Stimulated activated CD4-positive, alpha-beta T cell treated with anti-CD3 and anti-CD28 coated beads, Interleukin-2, amount 100 ng/mL, for 48 hours (primary cell): ENCODE measurements at places on chromosomes 16 and 17.

GRCh38 chr17:55462711-55463110 is 41.1 kb upstream of the MMD start:
- no peak for DNase-seq

GRCh38 chr17:50297407-50297865 is 23.2 kb downstream of the TMEM92 start:
- peak; percentile 87 for DNase-seq

DNA sequence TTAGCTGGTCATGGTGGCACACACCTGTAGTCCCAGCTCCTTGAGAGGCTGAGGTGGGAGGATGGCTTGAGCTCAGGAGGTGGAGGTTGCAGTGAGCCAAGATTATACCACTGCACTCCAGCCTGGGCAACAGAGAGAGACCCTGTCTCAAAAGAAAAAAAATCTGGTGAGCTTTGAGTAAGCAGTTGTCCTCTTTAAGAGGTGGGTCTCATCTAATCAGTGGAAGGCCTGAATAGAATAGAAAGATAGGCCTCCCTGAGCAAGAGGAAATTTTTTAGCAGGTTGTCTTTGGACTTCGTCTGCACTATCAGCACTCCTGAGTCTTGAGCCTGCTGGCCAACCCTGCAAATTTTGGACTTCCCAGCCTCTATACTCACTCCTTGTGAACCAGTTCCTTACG is 266.0 kb upstream of the ZFHX3 start:
- DNase-seq, result no peak

- DNase-seq, result no peak
These were observed 5.9 kb downstream of the PHAF1 start for GRCh38 chr16:67115639-67116038.

DNA sequence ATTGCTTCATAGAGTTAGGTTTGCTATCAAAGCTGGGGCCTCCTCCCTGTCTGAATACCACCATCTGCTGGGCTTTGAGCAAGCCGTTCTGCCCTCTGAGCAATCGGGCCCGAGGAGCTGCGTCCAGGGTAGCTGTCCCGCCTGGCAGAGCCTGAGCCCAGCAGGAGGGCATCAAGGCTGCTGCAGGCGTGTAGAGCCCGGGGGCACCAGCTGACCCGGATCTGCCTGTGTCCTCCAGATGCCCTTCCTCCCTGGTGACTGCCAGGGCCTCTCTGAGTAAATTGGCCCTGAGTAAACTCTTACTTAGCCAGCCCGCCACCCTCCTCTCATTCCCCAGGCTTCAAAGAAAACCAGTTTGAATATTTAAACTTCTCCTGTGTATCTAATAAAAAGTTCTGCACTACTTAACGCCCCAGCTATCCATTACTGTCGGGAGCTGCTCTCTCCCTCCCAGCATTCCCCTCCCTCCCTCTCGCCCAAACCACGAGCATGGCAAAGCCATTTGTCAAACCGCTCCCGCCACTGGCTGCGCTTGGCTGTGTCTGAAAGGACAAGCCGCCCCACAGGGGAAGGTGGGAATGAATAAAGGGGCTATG is 16.4 kb downstream of the CDK5RAP3 start:
- DNase-seq, result no peak

GRCh38 chr16:89361751-89362539 is 128.4 kb downstream of the ANKRD11 start:
- DNase-seq, result no peak

DNA sequence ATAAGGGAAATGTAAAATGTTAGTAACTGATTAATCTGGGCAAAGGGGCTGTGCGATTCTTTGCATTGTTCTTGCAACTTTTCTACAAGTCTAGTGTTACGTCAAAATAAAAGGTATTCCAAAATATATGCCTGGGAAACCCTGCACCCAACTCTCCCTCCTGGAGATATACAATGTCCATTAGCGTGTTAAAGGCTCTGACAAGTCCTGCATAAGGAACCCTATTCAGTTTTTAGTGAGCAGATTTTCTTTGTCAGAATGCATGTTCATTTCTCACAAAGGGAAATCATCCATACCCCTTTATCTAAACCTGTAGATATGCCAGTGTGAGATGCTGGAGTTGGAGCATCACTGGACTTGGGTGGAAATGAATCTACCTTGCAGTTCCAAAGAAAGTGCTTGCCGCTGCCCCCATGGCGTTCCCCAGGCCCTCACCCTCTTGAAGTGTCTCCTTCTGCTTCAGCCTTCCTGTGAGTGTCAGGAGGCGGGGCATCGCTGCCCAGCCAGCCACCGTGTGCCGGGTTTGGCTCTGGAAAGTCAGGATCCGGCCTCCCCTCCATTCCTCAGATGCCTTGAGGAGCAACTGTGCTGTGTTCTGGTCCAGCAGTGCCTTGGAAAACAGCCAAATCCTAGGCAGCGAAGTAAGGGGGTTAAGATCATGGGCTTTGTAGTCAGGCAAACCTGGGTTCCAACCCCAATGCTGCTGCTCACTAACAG is 85.5 kb downstream of the RMI2 start:
- DNase-seq, result no peak

GRCh38 chr17:62910277-62910676 is 55.8 kb upstream of the TANC2 start:
- DNase-seq, result no peak

GRCh38 chr16:15830832-15831451 is 25.9 kb downstream of the MYH11 start:
- no peak for DNase-seq

GRCh38 chr16:20084624-20085226 is 11.0 kb upstream of the GPR139 start:
- DNase-seq, result no peak

DNA sequence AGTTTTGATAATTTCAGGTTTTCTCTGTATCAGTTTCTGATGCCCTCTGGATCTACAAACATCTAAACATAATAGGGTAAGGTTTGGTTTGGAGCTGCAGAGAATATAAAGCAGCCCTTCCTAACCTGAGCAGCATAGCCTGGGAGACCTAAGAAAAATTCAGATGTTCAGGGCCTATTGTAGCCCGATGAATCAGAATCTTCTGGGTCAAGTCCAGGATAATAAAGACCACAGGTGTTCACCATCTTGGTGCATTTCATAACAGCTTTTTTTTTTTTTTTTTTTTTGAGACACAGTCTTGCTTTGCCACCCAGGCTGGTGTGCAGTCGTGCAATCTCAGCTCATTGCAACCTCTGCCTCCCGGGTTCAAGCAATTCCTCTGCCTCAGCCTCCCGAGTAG is 19.7 kb upstream of the ARHGAP17 start:
- DNase-seq, result no peak

GRCh38 chr16:82149536-82149935 is 20.5 kb downstream of the MPHOSPH6 start:
- DNase-seq, result no peak

GRCh38 chr17:34099859-34100515 is 155.1 kb upstream of the CCL2 start:
- no peak for DNase-seq

GRCh38 chr16:67541391-67542263 is 13.0 kb downstream of the RIPOR1 start:
- DNase-seq, result no peak

DNA sequence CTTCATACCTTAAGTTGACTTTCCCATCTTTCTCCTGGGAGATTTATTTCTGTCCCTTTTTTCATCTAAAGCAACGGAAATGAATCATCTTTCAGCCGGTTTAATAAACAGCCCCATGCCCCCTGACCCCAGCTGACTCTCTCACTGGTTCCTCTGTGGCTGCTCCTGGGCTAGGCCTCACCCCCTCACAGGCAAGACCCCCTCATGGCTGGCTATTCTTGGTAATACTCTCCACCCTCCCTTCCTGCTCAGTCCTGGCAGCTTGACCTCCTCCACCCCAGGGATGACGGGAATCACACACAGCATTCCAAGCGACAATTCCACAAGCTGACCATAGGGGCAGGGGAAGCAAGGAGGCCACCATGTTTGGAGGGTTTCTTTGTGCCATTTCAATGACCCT is 1.5 kb upstream of the ADAP2 start:
- DNase-seq, result no peak

DNA sequence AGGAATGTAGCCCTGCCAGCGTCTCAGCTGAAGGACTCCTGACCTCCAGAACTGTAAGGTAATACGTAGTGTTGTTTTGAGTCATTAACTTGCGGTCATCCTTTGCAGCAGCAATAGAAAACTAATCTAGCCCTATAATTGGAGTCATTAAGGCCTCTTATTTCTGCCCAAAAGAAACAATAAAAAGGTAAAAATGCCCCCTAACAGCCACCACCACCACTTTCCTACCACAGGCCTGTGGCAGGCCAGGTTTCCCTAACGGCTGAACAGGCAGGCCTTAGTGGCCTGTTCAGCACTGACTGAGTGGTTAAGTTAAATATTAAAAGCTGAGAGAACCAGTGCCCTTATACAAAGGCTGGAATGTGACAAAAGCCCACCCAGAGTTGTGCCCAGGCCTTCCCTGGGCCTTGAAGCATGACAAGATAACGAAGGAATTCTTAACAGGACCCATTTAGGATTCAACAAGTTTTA is 286.5 kb upstream of the ERCC4 start:
- DNase-seq, result no peak

- DNase-seq, result no peak
These were observed 1406.0 kb upstream of the CDH8 start for GRCh38 chr16:63442246-63442645.

DNA sequence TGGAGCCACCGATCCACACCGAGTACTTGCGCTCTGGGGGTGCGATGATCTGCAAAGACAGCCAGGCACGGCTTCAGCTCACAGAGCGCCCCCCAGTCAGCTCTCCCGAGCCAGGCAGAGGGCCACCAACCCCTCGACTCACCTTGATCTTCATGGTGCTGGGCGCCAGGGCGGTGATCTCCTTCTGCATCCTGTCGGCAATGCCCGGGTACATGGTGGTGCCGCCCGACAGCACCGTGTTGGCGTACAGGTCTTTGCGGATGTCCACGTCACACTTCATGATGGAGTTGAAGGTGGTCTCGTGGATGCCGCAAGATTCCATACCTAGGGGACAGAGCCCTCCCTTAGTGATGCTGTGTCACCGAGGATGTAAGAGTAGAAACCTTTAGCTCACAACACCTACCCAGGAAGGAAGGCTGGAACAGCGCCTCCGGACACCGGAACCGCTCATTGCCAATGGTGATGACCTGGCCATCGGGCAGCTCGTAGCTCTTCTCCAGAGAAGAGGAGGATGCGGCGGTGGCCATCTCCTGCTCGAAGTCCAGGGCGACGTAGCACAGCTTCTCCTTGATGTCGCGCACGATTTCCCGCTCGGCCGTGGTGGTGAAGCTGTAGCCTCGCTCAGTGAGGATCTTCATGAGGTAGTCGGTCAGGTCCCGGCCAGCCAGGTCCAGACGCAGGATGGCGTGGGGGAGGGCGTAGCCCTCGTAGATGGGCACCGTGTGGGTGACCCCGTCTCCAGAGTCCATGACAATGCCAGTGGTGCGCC is 1.6 kb downstream of the ACTG1 start:
- no peak for DNase-seq

DNA sequence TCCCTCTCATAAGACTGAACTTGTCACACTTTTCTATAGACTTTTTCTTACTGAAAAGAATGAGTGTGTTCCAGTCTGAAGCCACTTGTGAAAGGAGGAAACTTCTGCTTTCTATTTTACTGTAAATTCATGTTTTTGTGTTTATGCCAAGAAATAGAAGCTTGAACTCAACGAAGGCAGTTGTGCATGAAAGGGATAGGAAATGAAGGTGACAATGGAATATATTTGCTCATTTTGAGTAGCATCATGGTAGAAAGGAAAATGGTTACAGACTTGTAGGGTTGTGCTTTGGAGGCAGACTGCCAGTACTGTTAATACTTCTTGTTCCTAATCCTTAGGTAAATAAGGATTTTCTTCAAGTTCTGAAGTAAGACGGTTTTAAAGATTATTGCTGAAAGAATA is 8.1 kb downstream of the CLTC start:
- no peak for DNase-seq

GRCh38 chr17:45867171-45867570 is 22.5 kb downstream of the SPPL2C start:
- DNase-seq, result no peak

GRCh38 chr16:67645397-67646121 is 615 bp downstream of the CARMIL2 start:
- no peak for DNase-seq

- no peak for DNase-seq
These were observed 14.4 kb downstream of the GJD3 start for GRCh38 chr17:40349895-40350688.

DNA sequence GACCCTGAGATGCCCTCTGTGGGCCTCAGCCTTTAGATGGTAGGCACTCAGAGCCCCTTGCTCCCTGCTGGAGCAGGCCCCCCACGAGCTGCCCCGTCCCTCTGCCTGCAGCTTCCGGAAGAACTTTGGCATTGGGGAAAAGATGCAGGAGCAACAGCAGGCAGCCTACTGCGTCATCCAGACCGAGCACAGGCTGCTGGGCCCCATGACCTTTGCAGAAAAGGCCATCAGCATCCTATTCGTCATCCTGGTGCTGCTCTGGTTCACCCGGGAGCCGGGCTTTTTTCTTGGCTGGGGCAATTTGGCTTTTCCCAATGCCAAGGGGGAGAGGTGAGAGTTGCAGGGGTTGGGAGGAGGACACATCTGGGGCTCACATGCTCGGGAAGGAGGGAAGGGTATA is 12.7 kb upstream of the FOXN1 start:
- DNase-seq, result no peak

- DNase-seq, result no peak
These were observed 153.9 kb downstream of the HS3ST3B1 start for GRCh38 chr17:14454746-14455145.

DNA sequence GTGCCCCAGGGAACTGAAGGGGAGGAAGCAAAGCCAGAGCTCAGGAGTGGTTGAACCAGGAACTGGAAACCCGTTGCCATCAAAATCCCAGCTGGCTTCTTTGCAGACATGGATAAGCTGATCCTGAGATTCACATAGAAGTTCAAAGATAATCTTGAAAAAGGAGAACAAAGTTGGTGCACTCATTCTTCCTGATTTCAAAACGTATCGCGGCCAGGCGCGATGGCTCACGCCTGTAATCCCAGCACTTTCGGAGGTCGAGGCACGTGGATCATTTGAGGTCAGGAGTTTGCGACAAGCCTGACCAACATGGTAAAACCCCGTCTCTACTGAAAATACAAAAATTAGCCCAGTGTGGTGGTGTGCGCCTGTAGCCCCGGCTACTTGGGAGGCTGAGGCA is 7.1 kb downstream of the RAP1GAP2 start:
- DNase-seq, result no peak

DNA sequence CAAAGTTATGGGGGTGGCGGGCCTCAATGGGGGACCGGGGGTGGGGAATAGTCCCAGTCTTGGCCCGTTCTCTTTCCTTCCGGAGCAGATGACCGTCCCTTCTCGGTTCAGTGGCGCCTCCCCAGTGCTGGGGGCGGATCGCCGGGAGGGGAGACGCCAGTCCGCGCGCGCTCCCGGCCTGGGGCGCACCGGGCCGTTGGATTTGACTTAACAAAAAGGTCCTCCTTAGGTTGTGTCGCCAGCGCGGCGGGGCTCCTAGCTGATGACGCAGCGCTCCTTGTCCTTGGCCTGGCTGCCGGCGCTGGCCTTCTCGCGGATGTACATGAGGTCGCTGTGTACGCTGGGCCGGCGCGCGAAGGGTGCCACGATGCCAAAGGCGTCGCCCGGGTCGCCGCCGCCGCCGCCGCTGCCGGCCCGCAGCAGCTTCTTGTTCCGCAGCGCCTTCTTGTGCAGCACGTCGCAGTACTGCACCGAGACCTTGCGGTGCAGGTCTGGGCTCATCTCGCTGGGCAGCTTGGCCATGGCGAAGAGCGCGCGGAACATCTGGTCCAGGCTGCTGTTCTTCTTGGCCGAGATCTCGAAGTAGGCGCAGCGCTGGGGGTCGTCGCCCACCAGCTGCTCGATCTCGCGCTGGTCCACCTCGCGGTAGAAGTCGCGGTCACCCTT is 1.2 kb downstream of the RASD1 start:
- peak; percentile 13 for DNase-seq
